Ureter (tissue), 1 donor: ENCODE measurements at places on chromosomes 4 and X. TPM values are rescaled to one million over a fixed set of nuclear protein-coding genes. Genes with fewer than 3 reads are reported as not detected.

The TLR7 gene
- total RNA-seq: 1.0 TPM

The RNF128 gene
- 67.6 TPM for total RNA-seq

The PGAM4 gene
- total RNA-seq: not detected

The SEL1L3 gene
- 100 TPM for total RNA-seq

The ADH1A gene
- not detected for total RNA-seq

The SORCS2 gene
- total RNA-seq: 2.8 TPM

The TMEM33 gene
- 69.5 TPM for total RNA-seq

The ZFP42 gene
- 0.23 TPM for total RNA-seq

The CT47B1 gene
- total RNA-seq: not detected

The SSX4 gene
- not detected for total RNA-seq

The DMRTC1 gene
- not detected for total RNA-seq

The TLR8 gene
- total RNA-seq: 0.89 TPM

The POLN gene
- total RNA-seq: 3.1 TPM

The SRPK3 gene
- total RNA-seq: 2.7 TPM
